ENCODE measurements at places on chromosomes 5 and 9.

DNA sequence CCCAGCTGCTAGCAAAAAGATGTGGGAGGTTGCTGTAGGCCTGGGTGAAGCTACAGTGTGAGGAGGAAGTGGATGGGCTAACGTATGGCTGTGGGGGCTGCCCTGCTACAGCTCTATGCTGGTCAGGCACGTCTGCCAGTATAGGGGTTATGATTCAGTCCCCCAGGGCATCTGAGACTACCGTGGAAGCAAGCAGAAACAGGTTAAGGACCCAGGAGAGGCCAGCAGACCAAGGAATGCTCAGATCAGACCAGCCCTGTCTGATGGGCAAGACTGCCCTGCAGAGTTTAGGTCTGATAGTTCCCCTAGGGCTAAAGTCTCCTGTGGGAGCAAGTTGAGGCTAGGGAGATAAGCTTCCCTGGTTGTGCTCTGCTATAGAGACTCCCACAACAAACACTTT is 416.1 kb upstream of the CTNND2 start:
- no peak for DNase-seq

GRCh38 chr5:168270476-168270875 is 21.0 kb upstream of the WWC1 start:
- DNase-seq: no peak

DNA sequence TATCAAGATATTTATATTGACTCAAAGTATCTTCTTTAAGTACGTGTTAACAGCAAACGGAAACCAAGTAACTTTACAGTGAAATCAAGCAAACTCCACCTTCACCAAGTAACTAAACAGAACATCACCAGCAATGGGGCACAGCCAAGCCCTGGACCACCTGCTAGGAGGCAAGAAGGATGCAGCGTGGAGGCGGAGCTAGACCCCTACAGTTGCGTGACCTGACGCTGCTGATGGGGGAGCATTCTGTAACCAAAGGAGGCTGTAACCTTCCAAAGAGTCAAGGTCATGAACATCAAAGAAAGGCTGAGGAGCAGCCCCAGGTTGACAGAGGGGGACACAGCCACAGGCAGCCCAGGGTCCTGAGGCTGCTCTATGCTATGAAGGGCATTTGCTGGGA is 6.1 kb downstream of the VAV2 start:
- DNase-seq: no peak

GRCh38 chr5:53944981-53945380 is 365.4 kb downstream of the ARL15 start:
- DNase-seq: no peak

- DNase-seq: no peak
Measured at GRCh38 chr5:135535420-135535819, 344 bp downstream of the NEUROG1 start.

GRCh38 chr9:126155756-126156664 is 170.6 kb upstream of the MVB12B start:
- no peak for DNase-seq

- DNase-seq: no peak
Measured at GRCh38 chr9:9478741-9479140, 1134.1 kb downstream of the PTPRD start.

- DNase-seq: no peak
Measured at GRCh38 chr9:123365881-123366528, 10.0 kb downstream of the CRB2 start.

- no peak for DNase-seq
Measured at GRCh38 chr9:107173422-107174180, 109.5 kb upstream of the RAD23B start.

DNA sequence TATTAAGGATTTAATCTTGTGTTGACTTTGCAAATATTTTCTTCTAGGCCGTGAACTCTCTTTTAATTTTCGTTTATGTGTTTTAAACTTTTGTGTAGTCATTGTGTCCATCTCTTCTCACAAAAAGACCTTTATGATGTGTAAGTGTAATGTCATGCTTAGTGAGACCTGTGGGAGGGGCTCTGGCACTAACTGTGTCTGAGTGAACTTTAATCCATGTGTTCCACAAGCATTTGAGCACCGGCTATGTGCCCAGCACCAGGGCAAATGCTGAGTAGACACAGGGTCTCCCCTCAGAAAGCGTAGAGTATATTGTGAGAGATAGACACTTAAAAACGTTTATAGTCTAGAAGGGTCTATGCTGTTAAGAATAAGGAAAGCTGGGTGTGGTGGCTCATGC is 272.6 kb upstream of the TUT7 start:
- DNase-seq: no peak

GRCh38 chr5:157558041-157558595 is 17.5 kb downstream of the ADAM19 start:
- no peak for DNase-seq

GRCh38 chr5:82537687-82538306 is 259.6 kb upstream of the RPS23 start:
- no peak for DNase-seq

- no peak for DNase-seq
Measured at GRCh38 chr9:111863636-111864035, 33.0 kb upstream of the UGCG start.

DNA sequence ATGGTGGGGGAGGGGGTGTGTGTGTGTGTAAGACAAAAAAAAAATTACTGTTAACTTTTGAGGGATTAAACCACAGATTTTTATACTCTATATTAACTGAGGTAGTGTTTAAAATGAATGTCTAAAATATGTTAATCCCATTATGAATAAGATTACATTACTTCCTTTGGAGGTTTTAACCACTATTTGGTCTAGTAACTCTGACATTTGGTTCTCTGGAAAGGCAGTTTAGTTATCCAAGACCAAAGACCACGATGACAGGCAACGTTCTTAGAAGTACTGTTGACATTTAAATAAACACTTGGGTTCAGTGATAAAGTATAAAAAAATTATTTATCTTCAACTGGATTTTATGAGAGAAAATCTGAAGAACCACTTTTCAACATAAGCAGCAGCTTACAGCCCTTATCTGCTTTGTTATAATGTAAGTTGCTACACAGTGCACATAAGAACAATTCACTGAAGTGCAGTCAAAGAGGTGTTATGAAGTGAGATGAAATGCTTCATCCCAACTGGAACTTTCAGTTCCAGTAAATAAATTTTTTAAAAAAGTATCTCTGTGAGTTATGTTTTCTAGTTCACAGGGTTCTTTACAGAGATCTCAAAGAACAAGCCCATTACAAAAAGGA is 94.5 kb downstream of the OSMR start:
- no peak for DNase-seq

DNA sequence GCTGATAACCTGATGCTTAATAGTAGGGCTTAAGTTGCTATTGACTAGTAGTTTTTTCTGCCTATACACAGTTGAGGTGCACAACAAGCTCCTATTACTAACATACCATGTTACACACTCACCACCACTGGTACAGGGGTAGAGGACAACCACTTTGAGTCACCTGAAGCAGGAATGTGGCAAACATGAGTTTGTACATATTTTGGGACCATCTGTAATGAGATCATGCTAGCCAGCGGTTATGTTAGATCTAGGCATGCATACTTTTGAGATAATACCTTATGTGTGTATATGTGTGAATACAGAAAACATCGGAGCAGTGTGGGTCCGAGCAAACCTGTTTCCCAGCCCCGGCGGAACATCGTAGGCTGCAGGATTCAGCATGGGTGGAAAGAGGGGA is 72.8 kb upstream of the NXNL2 start:
- no peak for DNase-seq

DNA sequence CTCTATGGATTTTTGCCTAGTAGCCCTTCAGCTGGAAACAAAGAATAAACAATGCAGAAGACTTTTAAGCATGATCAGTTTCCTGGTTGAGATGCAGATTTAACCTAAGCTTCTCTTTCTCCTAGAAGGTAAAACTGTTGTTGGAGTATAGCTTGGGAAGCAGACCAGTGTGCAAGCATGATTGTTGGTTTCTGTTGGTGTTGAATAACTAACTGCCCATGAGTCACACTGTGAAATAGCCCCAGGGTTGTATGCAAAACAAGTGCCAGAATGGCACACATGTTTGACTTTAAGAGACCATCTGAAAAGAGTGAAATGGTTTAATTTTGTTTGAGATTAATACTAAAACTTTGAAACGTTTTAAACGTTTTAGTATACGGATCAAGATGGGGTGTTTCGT is 227.1 kb downstream of the ARHGEF28 start:
- DNase-seq: no peak

DNA sequence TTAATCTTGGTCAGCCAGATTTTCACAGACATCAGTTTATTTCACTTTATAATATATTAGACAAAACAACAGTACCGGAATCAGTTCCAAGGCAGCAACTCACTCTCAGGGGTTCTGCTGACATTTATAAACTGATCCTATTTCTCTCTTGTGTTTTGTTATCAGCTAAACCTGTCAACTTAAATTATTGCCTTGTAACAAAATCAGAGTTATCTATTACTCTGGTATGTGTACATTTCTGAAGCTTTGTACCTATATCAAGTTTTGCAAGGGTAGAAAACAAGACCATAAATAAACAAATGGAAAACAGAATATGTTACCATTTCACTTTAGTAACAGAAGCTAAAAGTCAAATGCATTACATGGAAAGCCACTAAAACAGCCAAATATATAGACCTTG is 122.1 kb downstream of the SIL1 start:
- no peak for DNase-seq

- no peak for DNase-seq
Measured at GRCh38 chr9:33620738-33621439, 96.8 kb downstream of the ANKRD18B start.

DNA sequence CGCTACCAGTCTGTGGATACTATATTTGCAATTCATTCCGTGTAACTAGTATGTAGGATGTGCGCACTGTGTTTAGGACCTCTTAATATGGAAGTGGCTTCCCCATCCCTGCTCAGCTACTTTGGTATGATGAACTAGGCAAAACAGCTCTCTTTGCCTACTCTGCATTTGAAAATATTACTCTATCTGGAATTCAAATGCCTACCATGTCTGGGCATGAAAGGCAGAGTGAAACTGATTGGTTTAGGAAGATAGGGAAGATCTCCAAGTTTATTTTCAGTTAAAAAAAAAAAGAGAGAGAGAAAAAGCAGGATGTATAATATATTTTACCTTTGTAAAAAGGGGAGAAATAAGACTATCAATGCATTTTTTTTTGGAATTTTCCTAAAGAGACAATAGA is 74.1 kb upstream of the ELL2 start:
- DNase-seq: no peak

DNA sequence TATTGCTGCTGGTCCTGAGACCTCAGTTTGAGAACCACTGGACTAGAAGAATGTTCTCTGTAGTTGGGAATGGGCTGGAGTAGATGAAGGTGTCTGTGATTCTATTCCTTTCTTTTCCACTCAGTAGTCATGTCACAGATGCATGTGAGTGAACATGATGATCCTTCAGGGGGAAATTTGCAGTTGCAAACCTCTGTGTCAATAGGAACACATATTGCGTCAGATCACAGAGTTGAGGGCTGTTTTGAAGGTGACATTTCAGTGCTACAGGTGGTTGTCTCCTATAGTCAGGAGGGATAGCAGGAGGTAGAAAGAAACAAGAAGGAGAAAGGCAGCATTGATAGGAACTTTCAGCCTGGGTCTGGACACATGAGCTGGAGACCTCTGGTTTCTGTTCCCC is 239.3 kb downstream of the ARHGEF28 start:
- DNase-seq: no peak

- no peak for DNase-seq
Measured at GRCh38 chr5:122311961-122312590, at the start of gene SNCAIP. Gene SNCAIP, plus strand, starts transcription at chr5:122312237. Its CDS starts 78,898 bp downstream, at chr5:122391135.

- no peak for DNase-seq
Measured at GRCh38 chr5:67246546-67247268, 50.1 kb upstream of the CD180 start.

DNA sequence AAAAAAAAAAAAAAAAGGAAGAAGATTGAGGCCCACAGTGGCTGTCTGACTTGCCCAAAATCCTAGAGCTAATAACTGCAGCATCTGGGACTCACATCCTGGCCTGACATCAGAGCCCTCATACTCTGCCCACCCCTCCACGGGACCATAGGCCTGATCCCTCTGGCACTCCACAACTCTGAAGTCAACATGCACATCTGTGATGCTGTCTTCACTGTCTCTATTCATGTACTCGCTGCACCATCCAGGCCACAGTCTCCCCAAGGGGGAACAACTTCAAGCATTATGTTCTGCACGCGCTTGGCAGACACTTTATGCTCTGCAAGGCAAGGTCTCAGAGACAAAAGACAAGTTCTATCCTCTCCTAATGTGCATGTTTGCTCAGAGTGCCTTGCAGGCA is 158.2 kb downstream of the SPOCK1 start:
- no peak for DNase-seq

DNA sequence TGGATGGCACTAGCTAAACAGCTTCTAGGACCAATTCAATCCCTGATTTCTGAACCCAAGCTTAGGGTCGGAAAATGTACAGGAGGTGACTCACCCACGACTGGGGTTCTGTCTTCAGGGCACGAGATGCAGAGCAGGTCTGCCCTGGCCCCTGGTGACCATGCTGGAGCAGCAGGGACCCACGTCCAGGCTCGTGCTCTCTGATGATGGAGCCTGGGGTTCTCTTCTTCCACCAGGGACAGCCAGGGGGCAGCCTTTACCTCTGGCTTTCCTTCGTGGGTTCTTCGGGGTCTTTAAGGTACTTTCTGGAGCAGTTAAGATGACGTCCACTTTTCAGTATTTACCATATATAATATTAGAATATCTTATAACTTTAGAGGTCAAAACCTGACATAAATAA is 2.1 kb downstream of the CFAP77 start:
- DNase-seq: peak; percentile 19

DNA sequence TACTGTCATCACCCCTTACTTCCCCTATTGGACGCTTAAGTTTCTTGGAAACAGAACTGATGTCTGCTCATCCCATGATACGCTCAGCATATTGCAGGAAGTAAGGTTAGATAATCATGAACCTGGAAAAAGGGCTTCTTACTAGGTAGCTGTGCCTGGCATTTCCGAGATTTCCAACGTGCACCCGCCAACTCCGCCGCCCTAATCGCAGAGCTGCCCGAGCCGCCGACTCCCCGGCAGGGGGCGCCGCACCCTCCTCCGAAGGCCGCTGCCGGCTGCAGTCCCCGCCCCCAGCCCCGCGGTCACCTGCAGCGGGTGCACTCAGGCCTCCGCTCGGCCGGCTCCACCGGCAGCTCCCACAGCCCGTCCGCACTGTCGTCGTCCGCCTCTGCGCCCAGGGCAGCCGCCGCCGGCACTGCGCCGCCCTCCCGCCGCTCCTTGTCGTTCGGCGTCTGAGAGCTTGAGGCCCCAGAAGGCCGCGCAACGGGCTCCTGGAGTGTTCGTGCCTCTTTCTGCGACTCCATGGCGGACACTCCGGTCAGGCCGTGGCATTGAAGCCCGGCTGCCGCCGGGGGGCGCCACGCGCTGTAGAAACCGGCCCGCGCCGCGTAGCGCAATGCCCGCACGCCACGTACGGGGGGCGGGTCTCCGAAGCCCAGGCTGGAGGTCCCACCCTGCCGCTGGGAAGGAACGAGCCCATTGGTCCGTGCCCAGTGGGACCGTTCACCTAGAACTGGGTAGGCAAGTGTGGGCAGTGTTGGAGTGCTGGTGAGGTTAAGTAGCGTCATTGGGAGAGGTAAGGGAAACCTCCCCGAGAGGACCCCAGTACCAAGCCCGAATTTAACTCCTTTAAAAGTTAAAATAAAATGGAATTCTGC is at the start of gene DTWD2:
TSS of gene DTWD2 (minus strand) at position 560 of the 878 bp plus-strand sequence. CDS start at position 524, 36 bp downstream.
- peak; percentile 95 for DNase-seq

Measured in CD4-positive, alpha-beta T cell treated with Interleukin-15 for 4 hours (primary cell).